Neural progenitor cell (in vitro differentiated cells): ENCODE measurements at places on chromosomes 13 and 19. TPM values are rescaled to one million over a fixed set of nuclear protein-coding genes. Genes with fewer than 3 reads are reported as not detected.

Gene ZNF28
- 24.1 and 37.6 TPM in 2 replicates for total RNA-seq

Gene ZNF135
- 9.5 and 11.1 TPM in 2 replicates for total RNA-seq

Gene SPRED3
- 0.99 and 4.6 TPM in 2 replicates for total RNA-seq

Gene GNA15
- not detected in 2 replicates for total RNA-seq

Gene VSTM2B
- 0.59 TPM in 1 of 2 replicates, not detected in the other for total RNA-seq

Gene AZU1
- total RNA-seq: 1.0 and 2.0 TPM in 2 replicates

Gene BBC3
- 2.8 and 19.1 TPM in 2 replicates for total RNA-seq

Gene KLF2
- not detected in 2 replicates for total RNA-seq

Gene GRK1
- 0.40 TPM in 1 of 2 replicates, not detected in the other for total RNA-seq

Gene NLRP11
- total RNA-seq: not detected in 2 replicates

Gene ZNF563
- total RNA-seq: 2.6 and 3.7 TPM in 2 replicates

Gene PDCD5
- 78.5 and 88.9 TPM in 2 replicates for total RNA-seq

Gene ZNF726
- total RNA-seq: 0.31 TPM in 1 of 2 replicates, not detected in the other

Gene ARHGAP45
- 9.6 and 18.2 TPM in 2 replicates for total RNA-seq

Gene THSD8
- not detected in 2 replicates for total RNA-seq

Gene AKT2
- total RNA-seq: 85.1 and 139 TPM in 2 replicates

Gene RDH8
- total RNA-seq: not detected in 2 replicates

Gene ZNF813
- 14.2 and 24.3 TPM in 2 replicates for total RNA-seq

Gene IGFL1
- total RNA-seq: not detected in 2 replicates

Gene TYROBP
- total RNA-seq: not detected in 2 replicates

Gene KLK15
- total RNA-seq: not detected in 2 replicates

Gene EGLN2
- total RNA-seq: 27.0 and 97.3 TPM in 2 replicates

Gene ZNF99
- total RNA-seq: not detected in 2 replicates

Gene PDS5B
- 34.6 and 55.9 TPM in 2 replicates for total RNA-seq

Gene PNMA8A
- total RNA-seq: 42.5 and 43.9 TPM in 2 replicates

Gene LMTK3
- 0.02 and 3.5 TPM in 2 replicates for total RNA-seq

Gene TMIGD2
- 0.19 and 1.3 TPM in 2 replicates for total RNA-seq

Gene SPACA4
- total RNA-seq: not detected in 2 replicates

Gene ZNF90
- 40.4 and 51.2 TPM in 2 replicates for total RNA-seq

Gene IRGC
- total RNA-seq: not detected in 2 replicates

Gene NANOS3
- total RNA-seq: not detected in 2 replicates

Gene CRX
- 0.19 and 0.22 TPM in 2 replicates for total RNA-seq
